ENCODE measurements at places on chromosomes 7 and 10.

DNA sequence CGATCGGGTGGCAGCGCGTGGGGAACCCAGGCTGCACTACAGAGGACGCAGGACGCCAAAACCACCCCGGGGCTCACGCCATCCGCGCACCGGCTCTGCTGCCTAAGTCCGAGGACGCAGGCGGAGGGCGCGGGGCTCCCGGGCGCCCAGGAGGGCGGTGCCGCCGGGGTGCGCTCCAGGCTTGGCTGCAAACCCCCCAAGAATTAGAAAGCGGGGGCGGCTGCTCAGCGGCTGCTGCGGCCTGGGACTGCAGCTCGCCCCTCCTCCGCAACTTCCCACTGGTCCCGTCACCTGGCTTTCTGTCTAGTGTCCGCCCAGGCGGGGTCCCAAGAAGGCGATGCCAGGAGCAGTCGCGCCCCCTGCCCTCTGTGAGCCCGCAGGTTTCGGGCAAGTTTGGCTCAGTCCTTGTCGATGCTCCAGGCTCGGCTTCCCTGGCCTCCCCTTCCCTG lies 1.7 kb upstream of the POU6F2 start:
- no peak for DNase-seq

DNA sequence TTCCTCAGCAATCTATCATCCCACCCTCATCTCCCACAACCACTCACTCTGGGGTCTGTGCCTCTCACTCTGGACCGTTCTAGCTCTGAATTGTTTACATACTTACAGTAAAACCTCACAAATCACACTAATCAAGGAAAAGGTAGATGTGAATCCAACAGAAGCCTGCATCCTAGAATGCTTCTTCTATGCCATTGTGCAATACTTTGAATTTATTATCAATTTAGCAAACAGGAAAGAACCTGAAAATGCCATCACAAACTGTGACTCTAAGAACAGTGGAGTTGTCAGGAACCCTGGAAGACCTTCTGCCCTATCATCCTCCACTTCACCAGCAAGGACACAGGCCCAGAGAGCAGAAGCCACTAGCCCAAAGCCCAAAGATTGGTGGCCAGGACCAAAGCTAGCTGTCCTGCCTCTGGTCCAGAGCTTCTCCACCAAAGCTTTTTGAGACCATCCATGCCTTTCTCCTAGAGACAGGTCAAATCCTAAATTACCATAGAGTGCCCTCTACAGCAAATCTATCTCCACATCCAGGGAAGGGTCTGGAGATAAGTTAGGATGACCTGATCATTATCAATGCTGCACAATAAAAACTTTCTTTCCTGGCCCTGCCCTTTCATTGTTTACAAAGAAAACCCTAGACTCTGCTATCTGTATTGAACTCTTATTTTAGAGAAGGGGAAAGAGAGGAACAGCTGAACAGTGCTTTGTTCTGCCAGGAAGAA lies 2.4 kb downstream of the SORBS1 start:
- DNase-seq: no peak

DNA sequence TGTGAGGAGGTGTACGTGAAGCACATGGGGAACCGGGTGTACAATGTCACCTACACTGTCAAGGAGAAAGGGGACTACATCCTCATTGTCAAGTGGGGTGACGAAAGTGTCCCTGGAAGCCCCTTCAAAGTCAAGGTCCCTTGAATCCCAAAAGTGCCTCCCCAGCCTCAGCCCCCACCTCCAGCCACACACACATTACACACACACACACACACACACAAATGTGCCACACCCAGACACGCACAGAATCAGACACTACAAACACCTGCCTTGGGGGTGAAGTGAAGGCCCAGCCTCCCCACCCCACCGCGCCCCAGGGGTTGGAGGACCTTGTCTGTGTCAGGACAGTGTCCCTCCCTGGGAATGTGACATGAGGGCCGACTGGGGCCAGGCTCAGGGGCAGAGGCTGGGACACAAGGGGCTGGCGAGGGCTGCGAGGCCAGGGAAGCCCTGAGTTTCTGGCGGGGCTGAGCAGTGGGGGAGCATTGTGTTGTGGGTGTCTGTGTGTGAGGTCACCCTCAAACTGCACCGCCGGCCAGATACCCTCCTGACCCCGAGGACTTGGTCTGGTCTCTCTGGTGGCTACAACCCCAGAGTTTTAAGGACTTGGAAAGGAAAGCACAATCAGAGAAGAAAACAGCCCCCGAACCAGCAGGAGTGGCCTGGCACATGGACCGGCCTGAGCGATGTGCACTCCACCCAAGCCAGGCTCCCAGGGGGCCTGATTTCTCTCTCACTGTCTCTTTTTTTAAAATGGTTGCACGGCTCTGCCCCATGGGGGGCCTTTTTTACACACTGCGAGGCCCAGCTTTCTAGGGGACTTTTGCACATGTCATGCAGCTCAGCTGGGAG lies 4.0 kb upstream of the ATP6V1F start:
- no peak for DNase-seq

GRCh38 chr7:123022576-123022975 lies 27.1 kb upstream of the TAS2R16 start:
- no peak for DNase-seq

- no peak for DNase-seq
Measured at GRCh38 chr10:118369641-118370205, 27.6 kb upstream of the FAM204A start.

- DNase-seq: no peak
Measured at GRCh38 chr10:132984801-132985545, 42.6 kb upstream of the CFAP46 start.

DNA sequence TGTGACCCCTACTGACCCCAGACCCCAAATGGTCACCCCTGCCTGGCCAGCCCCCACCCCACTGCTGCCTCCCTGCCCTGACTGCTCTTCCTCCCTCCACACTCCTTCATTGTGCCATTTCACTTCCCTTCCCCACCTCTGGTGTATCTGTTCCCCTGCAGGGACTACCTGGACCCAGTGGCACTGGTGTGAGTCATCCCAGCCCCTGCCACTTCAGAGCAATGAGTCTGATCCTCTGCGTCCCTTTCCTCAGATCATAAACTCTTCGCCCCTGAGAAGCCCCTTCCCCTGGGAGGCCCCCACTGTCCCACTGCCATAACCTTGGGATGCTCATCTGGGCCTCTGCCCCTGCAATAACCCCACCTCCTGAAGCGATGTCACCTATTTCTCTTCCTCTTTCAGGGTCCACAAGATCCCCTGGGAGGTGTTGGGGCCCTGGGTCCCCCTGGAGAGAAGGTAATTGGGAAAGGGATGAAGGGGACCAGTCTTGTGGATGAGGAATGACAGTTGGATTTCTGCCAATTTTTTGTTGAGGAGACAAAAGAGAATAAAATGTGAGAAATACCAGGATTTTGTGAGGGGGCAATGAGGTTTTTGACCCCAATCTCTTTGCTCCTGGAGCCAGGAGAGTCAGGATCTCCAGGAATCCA lies 19.1 kb upstream of the VOPP1 start:
- no peak for DNase-seq

GRCh38 chr10:86345859-86346798 lies 20.5 kb downstream of the GRID1 start:
- DNase-seq: no peak

GRCh38 chr7:11054033-11054432 lies 80.4 kb downstream of the PHF14 start:
- no peak for DNase-seq

GRCh38 chr7:98626460-98627412 lies 9.7 kb downstream of the NPTX2 start:
- DNase-seq: no peak

GRCh38 chr7:1210979-1211608 lies 21.6 kb upstream of the UNCX start:
- no peak for DNase-seq

DNA sequence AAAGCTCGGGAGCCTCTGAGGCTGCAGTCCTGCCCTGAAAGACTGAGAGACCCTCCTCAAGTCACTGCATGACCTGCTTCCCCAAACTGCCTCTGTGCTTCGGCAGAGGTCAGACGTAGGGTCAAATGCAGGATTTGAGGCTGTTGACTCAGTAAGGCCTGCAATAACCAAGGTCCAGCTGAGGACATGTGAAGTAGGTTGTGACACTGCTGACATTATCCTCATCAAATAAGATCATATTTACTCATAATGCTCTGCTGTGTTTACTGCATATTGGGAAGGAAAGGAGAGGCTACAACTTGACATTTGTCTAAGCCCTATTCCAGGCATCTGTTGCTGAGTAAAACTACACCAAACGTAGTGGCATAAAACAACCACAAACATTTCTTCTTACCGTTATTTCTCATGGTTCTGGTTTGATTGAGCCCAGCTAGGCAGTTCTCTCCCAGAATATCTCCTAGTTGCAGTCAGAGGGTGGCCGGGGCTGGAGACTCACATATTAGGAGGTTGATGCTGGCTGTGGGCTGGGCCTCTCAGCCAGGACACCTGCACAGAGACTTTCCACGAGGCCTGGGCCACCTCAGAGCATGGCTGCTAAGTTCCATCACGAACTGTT lies 122.1 kb upstream of the STK17A start:
- DNase-seq: no peak

Data from germinal center (tissue), 1 donor.